ENCODE measurements at places on chromosomes 11 and 22. TPM values are rescaled to one million over a fixed set of nuclear protein-coding genes. Genes with fewer than 3 reads are reported as not detected.

RANBP1 gene
- total RNA-seq: 284 TPM

JAML gene
- 3.5 TPM for total RNA-seq

DLG2 gene
- 13.8 TPM for total RNA-seq

RBFOX2 gene
- total RNA-seq: 63.9 TPM

WBP2NL gene
- 90.8 TPM for total RNA-seq

OR6A2 gene
- total RNA-seq: 2.6 TPM

TMPRSS6 gene
- 1.5 TPM for total RNA-seq

CLMP gene
- 6.3 TPM for total RNA-seq

Measured in testis (tissue), 5 donors.